ENCODE measurements at places on chromosomes 6 and 20.

GRCh38 chr6:5046430-5046829 is 38.7 kb upstream of the PPP1R3G start:
- DNase-seq = no peak

GRCh38 chr6:45653117-45653883 is 275.6 kb upstream of the SUPT3H start:
- no peak for DNase-seq

DNA sequence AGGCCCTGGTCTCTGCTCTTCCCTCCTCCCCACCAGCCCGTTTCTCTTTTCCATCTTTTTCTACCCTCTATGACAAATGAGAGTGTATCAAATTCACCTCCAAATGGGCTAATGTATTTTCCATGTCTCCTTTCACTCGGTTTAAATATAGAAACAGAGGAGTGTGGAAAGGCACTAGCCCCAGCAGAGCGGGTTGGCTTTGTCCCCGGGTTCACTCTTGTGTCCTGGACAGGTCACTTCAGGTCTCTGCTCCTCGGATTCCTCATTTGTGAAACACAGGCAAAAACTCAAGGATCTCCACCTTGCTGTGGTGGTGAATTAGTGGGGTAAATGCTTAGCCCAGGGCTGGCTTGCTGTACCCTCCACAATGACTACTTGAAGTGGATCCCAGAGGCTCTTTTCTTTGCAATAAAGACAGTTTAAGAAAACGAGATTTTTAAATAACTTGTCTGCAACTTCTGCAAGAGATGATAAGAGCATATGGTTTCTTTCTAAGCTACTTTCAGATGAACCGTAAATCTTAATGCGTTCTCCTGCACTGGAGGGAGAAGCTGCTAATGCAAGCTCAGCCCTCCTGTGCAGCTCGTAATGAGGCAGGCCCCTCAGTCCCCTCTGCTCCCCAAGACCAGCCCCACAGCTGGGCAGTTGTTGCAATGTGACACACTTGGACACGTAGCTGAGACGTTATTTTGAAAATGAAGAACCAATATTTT is 292.9 kb downstream of the THBS2 start:
- DNase-seq = no peak

DNA sequence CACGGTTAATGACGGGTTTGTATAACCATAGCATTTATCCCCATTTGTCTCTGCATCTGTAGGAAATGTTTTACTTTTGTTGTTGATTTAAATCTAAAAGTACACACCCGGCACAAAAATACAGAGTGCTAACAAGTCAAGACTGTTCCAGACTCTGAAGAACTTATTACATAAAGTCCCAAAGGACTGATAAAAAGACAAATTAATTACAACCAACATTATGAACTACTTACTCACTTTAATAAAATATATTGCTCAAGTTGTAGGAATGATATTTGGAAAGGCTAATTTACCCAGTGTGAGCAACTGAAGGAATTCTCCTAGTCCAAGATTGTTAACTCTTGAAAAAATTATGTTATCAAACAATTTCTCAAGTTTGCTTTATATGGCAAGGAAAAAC is 115.6 kb downstream of the KIF13A start:
- DNase-seq = no peak

DNA sequence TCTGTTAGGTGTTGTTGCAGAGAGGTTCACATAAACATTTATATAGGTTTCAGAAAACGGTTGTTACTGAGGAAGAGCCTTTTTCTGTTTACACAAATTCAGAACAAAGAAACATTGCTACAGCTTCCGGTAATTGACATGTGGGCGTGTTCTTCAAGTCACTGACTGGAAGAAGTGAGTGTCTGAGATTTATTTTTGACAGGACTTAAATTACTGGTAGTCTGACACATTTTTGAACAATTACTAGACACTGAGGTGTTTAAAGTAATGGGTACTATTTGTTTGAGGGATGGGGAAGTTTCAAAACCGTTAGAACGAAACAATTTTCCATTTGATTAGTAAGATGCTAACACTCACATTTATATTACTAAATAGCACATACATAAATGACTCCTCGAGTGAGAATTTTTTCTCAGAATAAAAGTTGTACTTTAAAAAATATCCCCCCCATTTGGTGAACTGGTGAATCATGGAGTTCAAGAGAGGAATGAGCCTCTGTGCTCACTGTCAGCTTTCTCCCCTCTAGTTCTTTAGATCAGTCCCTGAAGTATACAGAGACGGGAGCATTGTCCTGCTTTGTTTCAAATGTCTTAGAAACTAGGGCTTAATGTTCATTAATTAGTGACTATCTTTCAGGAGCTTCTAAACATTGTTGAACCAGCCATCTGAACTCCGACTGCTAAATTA is 98.7 kb downstream of the TSHZ2 start:
- DNase-seq = no peak

- DNase-seq = no peak
Measured at GRCh38 chr20:46157625-46158024, 39.5 kb downstream of the CD40 start.

- DNase-seq = no peak
Measured at GRCh38 chr6:14735956-14736486, 509.8 kb upstream of the JARID2 start.

DNA sequence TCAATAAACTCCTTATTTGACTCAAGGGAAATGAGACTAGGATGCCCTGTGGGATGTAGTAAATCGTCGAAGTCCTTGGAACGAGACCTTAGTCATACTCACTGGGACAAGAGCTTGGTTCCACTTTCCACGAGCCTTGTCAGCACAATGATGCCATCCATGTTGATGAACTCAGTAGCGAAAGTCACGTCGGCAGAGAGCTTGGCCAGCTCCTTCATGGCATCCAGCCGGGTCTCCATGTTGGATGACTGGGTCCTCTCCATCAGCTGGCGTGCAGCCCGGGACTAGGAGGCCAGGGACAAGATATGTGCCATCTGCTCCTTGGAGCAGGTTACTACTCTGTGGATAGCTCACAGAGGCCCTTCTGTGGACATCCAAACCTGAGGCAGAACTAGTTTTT is 17.5 kb downstream of the ELMO2 start:
- no peak for DNase-seq

DNA sequence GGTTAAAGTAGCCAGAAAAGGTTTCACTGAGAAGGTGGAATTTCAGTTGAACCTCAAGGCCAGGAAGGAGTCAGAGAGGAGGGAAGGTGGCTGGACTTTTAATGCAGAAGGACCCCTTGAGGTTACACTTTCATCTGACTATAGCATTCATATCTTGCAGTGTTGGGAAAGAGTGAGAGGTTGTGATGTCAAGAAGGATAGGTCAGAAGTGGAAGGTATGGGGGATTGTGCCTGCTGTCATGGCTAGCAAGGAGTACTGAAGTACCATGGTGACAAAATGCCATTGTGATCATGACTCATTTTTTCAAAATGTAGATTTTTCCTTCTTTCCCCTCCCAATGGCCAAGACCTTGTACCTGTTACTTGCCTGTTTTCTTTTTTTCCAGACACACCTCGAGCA is 5.2 kb upstream of the BACH2 start:
- no peak for DNase-seq

DNA sequence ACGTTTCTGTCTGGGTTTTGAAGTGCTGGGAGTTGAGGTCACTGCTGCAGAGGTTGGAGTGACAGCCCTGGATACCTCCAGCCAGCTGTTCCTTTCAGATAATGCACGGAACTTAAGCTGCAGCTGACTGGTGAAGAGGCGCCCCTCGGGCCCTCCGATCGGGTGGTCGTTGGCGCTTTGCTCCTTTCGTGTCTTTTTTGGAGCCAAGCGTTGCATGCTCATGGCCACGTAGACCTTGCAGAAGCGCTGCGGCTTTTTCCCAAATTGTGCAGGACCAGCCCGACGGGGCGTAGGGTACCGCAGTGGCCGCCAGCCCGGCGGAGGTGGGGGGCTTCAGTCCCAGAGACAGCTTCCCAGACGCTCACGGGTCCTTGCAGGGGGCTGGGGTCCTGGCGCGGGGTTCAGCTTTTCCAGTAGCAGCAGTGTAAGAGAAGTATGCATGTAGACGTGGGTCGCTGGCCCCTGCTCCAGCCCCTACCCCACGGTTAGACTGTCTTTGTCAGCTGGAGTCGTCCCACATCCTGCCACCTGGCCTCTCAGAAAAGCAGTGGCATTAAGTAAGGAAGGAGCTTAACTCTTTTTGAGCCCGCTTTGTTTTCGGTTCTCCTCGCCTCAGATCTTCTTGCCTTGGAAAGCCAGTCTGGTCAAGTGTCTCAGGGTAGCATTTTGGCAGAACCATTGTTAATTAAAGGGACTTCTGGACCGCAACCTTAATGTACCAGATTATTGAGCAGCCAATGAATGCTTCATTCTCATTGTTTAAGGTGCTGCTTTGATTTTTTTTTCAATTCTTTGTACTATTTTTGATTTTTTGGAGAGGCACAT is 838 bp downstream of the TNFAIP3 start:
- DNase-seq = no peak

GRCh38 chr20:23131766-23132165 is 45.6 kb upstream of the CD93 start:
- DNase-seq = no peak

GRCh38 chr6:20110478-20110877 is 101.8 kb downstream of the MBOAT1 start:
- DNase-seq = no peak

GRCh38 chr6:128505603-128506002 is 14.8 kb downstream of the PTPRK start:
- no peak for DNase-seq

DNA sequence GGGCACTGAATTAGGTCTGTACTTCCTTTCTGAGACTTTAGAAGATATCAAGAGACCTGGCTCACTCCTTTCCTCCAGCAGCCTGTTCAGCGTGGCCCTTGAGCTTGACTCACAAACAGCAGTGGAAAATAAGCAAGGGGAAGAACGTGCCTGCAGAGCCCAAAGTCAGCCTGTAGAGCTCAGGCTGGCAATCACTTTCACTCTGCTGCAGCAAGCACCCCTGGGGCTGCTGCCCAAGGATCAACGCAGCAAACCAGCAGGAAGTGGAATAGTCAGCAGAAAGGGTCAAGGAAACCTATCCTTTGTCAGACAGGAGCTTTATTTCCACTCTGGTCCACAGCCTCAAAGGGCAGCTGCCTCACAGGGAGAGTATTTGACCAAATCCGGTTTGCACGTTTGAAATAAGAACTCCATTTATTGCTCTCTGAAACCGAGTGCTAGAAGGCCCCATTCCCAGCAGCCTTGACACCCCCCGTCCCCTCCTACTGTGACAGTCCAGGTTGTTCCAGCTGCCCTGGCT is 77.4 kb downstream of the PRDM1 start:
- no peak for DNase-seq

- no peak for DNase-seq
Measured at GRCh38 chr20:19375801-19376200, 163.4 kb downstream of the SLC24A3 start.

GRCh38 chr20:23629542-23630391 is 8.0 kb downstream of the CST3 start:
- no peak for DNase-seq

GRCh38 chr20:51077686-51078060 is 54.8 kb upstream of the KCNG1 start:
- no peak for DNase-seq

DNA sequence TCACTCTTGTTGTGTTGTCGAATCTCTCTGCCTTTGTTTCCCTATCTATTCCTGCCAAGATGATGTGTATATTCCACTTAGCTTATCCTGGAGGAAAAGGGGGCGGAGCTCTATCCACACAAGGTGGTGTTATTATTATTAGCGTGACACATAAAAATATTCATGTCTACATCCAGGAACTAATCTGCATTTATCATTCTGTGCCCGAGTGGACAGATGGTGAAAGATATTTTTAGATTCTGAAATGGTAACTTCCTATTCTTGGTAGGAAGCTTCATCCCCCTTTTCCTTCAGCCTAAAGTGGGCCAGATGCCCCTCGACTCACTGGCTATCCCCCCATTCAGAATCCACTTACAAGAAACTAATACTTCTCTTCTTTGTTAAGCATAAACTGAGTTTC is 2.0 kb downstream of the XKR7 start:
- DNase-seq = no peak

DNA sequence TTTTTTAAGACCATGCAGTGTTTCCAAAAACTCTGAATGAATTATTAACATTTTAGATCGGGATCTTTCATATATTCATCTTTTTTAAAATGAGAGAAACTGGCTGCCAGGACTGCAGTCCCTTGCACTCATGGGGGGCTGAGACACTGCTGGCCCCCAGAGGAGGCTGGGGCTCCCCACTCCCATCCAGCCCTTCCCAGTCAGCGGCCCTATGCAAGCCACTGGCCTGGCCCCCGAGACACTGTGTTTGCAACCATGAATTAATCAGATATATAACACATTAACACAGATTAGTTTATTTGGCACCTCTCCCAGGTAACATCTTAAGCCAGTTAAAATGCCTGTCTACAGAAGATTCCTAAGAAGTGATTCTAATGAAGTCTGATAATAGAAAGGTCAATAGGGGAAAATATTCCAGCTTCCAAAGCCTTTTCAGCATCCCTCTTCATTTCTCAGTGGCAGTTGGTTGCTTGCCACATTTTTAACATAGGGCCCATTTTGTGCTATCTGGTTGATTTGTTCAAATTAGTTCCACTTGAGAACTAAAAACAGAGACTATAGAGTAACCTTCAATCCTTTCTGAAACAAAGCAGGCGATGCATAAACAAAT is 184.4 kb upstream of the FBXL4 start:
- no peak for DNase-seq

GRCh38 chr6:143014764-143015163 is 45.9 kb upstream of the AIG1 start:
- no peak for DNase-seq

DNA sequence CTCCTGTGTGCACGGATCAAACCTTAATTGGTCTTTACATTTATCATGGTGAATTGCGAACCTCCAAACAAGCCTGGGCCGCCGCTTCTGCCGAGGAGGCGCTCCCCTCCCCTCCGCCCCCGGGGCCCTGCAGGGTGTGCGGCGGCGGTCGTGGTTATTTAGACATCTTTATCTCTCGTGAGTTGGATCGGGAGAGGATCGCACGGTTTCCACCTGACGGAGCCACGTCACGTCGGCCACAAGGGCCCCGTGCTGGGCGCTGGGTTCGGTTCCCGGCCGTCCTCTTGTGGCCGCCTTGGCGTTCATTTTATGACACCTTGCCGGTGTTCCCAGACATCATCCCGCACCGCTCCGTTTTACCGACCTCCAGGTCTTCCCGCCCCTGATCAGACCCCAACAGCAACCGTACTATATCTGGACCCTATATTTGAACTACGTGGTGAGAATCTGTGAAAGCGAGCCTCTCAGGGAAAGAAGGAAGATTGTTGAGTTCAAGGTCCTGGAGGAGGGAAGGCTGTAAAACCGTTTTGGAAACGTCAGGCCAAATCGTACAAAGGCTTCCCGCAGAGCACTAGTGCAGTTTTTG is 1.3 kb upstream of the CNR1 start:
- no peak for DNase-seq

DNA sequence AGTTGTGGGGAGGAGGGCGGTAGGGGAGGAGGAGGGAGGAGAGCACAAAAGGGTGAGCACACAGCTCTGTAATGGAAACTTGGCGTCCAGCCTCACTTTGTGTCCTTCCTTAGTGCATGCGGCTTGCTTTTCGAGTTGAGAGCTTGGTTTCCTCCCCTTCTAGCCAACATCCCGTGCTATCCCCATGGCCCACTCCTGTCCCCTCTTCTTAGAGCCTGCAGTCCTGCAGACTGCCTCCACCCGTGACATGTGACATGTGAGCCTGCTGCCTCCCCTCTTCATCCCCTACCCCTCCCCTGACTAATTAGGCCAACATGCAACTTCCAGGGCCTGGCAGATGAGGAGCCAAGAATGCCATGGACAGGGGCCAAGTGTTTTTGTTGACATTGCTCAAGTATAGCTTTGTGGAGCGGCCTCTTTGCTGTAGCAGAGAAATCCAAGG is 63.2 kb downstream of the SLC24A3 start:
- no peak for DNase-seq

GRCh38 chr6:78153976-78154375 is 501.1 kb downstream of the MEI4 start:
- no peak for DNase-seq
